Mammary epithelial cell (primary cell): ENCODE measurements at places on chromosomes 3 and 15. TPM values are rescaled to one million over a fixed set of nuclear protein-coding genes. Genes with fewer than 3 reads are reported as not detected.
A peak's percentile ranks its signal among the peaks of the same experiment; 100 is the strongest.

GRCh38 chr3:4904811-4905695 is 74.2 kb upstream of the BHLHE40 start:
- DNase-seq = peak; percentile 53

Gene CHRM5
- total RNA-seq = not detected in 2 replicates

Gene FGF12
- total RNA-seq = not detected in 2 replicates

Gene PLSCR5
- total RNA-seq = not detected in 2 replicates

DNA sequence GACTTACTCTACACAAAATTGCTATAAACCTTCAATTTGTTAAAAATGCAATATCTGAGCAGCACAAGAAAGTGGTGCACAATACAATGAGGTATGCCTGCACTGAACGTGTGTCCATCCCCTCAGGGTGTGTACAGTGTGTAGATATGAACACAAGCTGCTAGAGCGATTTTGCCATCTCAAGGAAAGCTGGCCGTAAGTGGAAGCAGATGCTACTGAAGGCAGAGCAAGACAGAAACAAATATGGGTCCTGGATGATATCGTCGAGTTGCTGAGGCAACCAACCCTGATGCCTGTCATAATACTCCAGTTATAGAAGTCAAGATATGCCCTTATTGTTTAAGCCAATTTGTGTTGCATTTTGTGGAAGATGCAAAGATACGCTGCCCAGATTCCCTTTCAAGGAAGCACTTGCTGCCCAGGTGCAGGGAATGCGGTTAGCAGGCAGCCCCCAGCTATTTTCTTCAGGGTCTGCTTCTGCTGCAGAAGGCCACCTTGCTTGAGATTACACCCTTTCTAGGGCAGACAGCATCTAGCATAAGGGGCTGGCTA is 25.8 kb upstream of the EHHADH start:
- DNase-seq = no peak

DNA sequence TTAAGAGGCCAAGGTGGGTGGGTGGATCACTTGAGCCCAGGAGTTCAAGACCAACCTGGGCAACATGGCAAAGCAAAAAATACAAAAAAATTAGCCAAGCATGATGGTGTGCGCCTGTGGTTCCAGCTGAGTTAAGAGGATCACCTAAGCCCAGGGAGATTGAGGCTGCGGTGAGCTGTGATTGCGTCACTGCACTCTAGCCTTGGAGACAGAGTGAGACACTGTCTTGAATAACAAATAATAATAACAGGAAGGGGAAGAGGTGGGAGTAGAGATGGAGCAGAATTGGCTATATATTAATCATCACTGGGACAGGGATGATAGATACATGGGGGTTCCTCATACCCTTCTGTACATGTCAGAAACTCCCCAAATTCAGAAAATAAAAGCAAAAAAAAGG is 23.8 kb upstream of the NMB start:
- DNase-seq = peak; percentile 70

GRCh38 chr3:20832963-20833362 is 647.0 kb upstream of the SGO1 start:
- DNase-seq = no peak

DNA sequence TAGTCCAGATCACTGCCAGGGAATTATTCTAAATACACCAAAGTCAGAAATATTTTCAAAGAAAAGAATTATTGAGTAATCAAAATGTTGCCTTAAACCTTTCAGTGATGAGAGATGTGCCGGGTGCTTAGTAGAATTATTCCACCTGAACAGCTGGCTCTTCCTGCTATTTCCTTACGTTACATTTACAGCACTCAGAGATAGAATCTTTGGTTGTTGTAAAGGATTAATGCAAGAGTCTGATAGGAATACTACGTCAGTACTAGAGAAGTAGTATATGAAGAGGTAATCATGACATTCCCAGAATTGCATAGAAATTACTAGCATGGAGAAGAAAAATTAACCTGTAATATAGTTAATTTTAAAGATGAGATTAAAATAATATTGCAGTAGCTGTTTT is 50.9 kb upstream of the ZDHHC23 start:
- no peak for DNase-seq

- no peak for DNase-seq
Observed at GRCh38 chr3:41880387-41880786, 81.5 kb downstream of the ULK4 start.

GRCh38 chr3:183265834-183266417 is 12.9 kb downstream of the B3GNT5 start:
- peak; percentile 99 for DNase-seq

DNA sequence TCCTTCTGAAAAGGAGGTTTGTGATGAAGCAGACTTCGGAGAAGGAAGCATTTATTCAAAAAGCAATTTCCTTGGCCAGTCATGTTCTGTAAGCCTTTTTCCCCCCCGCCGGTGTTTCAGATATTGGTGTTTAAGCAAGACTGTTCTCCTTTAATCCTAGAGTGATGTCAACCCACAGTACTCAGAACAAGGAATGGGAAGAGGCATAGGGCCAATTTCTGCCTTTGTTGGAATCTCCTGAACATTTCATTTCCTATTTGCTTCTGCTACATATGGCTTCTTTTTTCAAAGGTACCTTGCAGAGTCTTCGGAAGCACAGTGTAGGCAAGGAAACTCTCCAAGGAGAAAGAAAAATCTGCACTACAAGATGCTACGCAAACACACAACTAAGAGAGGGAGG is 713.1 kb upstream of the CFAP20DC start:
- no peak for DNase-seq

Gene ALDH1A2
- total RNA-seq = not detected

DNA sequence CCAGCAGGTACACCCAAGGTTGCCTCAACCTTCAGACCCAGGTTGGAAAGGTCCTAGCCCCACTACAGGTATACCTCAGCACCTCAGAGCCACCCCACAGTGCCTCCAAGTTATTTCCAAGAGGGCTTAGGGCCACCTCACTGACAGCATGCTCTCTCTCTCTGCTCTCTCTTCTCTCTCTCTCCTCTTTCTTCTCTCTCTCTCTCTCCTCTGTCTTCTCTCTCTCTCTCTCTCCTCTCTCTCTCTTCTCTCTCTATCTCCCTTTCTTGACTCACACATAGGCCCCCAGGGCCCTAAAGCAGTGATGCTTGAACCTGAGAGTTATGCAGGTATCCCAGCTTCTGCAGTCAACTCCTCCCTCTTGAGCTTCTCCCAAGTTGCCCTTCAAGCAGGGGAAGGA is 4.2 kb downstream of the CAV3 start:
- DNase-seq = no peak

Gene STRA6
- total RNA-seq = 0.43 TPM in 1 of 2 replicates, not detected in the other

Gene COLQ
- 0.33 and 0.37 TPM in 2 replicates for total RNA-seq

GRCh38 chr3:29284497-29284896 is 3.6 kb downstream of the RBMS3 start:
- DNase-seq = peak; percentile 25

- peak; percentile 79 for DNase-seq
Observed at GRCh38 chr3:194715022-194715800, 29.5 kb downstream of the FAM43A start.

GRCh38 chr3:177005718-177006405 is 191.4 kb downstream of the TBL1XR1 start:
- DNase-seq = no peak

- peak; percentile 65 for DNase-seq
Observed at GRCh38 chr3:32392536-32393302, 1.1 kb downstream of the CMTM7 start.

DNA sequence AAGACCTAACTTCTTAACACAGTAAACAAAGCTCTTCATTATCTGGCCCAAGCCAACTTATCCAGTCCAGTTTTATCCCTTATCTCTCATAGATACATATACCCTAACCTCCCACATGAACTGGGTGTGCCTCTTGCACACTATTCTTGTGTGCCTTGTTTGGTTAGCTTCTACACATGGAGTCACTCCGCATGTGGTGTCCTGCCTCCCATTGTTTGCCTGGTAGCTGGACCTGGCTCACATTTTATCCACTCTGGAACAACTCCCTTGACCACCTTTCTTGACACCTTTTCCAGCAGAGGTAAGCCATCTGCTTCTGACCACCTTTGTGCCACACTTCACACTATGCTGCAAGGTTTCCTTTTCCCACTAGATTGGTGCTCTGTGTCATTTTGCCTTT is 15.2 kb downstream of the TIPARP start:
- no peak for DNase-seq

DNA sequence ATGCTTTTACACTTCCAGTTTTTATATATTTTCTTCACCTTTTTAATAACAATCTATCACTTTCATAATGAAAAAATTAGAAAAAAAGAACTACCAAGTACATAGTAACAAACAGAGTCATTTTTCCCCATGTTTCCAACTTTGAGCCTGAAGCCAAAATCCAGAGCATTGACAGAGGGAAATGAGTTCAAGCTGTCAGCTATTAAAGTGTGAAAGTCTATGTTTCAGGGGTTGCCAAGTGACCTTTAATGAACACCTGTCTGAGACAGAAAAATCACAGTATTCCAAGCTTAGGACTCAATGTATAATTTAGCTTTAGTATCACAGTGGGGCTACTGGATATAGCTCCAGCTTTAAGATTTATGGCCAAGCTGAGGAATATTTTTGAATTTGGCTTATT is 128.3 kb upstream of the GADL1 start:
- DNase-seq = no peak

DNA sequence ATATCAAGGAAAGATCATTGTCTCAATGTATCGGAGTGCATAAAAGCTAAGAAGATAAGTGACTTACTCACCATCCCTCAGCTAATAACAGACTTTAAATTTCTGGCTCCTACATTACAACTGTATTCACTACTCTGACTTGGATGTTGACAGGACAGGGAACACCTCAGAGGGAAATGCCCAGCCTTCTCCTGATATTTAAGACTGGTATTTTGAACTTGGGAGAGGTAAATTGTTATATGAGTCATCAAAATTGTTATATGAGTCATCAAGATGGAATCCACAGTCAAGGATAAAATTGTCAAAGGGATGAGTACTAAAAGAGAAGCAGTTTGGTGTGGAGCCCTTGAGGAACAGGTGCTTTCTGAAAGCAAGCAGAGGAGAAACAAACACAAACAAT is 961.4 kb downstream of the VGLL3 start:
- DNase-seq = peak; percentile 15

Gene OCA2
- total RNA-seq = not detected in 2 replicates

Gene USP13
- 3.3 TPM for total RNA-seq

Gene ISLR2
- not detected in 2 replicates for total RNA-seq

DNA sequence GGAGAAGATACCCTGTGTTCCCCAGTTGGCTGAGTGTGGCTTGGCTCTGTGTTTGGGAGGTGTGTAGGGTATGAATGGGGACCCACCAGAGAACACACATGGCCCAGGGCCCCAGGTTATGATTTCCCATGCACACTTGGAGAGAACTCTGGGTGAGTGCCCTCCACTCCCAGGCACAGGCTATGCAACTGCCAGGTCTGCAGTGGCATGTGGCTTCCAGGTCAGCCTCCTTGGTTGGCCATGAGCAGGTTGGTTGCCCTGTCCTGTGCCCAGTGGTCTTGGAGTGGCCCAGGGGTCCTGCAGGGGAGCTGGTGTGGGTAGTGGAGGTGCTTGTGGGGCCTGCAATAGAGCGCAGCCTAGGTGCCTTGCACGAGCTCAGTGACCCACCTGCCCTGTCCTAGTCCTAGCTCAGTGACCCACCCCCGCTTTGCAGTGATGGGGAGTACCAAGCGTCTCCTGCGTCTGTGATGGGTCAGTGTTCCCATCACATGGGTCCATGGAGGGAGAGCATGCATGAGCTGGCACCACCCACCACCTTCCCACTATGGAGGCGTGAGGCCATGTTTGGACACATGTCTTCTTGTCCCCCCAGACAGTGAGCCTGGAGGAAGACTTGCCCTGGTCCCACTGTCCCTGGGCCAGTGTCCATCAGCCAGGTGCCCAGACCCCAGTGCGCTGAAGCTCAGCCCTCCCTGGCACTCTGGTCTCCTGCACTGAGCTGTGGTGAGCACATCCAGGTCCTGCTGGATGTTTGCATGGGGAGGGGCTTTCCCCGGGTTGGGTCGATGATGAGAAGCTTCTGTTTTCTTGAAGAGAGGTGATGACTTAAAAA is 217.3 kb downstream of the SNRPN start:
- no peak for DNase-seq

- peak; percentile 16 for DNase-seq
Observed at GRCh38 chr3:43213631-43214030, 72.7 kb upstream of the SNRK start.

DNA sequence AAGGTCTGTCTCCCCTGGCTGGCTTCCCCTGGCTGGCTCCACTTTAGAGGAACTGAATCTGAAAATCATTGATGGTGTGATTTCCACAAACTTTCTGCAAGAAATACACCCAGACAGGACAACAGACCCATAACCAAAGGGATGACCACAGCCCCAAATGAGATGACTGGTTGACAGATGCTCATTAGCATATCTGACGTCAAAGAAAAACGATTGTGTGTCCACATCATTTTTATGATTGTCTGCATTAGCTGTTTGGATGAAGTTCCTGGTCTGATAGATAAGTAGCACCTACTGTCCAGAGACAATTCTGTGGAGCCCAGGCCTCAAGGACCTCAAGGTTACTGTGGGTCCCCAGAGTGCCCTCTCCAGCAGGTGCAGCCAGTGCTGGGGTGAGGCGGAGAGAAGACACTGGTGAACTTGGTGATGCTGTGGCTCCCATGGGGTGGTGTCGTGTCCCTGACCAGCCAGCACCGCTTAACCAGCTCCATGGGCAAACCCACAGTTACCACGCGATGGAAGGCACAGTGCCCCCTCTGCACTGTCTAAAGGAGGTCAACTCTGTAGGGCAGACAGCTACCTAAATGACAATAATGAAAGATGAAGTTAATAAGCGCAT is 127.4 kb downstream of the NSMCE3 start:
- no peak for DNase-seq

- DNase-seq = no peak
Observed at GRCh38 chr3:133925960-133926735, 30.5 kb upstream of the RAB6B start.

- no peak for DNase-seq
Observed at GRCh38 chr3:184662187-184662586, 49.7 kb downstream of the MAGEF1 start.

GRCh38 chr3:194730365-194730764 is 44.7 kb downstream of the FAM43A start:
- DNase-seq = peak; percentile 92

DNA sequence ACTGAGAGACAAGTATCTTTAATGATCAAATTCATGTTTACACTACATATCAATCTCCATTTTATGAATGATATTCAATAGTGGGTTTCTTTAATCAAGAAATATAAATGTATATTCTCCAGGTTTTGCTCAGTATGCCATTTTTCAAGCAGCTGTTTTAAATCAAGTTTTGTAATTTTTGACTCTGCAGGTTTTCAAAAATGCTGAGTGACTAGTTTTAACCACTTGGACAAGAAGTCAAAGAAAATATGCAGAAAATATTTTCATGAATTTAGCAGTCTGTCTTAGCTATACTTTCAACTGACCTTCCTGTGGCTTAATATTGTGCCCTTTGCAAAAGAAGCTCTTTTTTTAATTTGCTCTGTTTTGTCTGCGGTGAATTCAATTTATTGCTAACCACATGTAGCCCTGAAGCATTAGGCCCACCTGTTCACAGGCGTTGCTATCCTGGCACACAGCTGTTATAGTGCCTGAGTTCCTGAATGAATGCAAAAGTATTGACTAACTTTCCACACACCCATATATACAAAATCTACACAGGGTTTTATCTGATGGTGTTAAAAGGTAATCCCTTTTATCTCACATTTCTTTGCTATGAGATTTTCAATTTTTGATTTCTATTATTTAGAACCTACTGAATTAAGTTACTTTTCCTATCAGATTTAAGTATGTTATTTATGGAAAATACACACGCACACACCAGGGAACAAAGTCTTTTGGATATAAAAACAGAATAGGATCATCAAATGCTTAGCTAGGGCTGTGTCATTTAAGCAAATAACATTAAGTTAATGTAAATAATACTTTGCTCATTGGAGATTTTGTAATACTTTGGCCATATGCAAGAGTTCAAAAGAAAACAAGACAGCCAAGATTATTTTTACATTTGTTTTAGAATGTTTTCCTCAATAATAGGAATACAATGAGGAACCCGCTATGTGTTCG is 1166.1 kb upstream of the GBE1 start:
- no peak for DNase-seq
